ENCODE measurements at places on chromosomes 11 and 22. TPM values are rescaled to one million over a fixed set of nuclear protein-coding genes. Genes with fewer than 3 reads are reported as not detected.

GGTLC3 gene
- not detected for total RNA-seq

MAPK11 gene
- total RNA-seq = 29.0 TPM

APOC3 gene
- not detected for total RNA-seq

RDX gene
- 87.8 TPM for total RNA-seq

RANBP1 gene
- total RNA-seq = 233 TPM

OR5AK2 gene
- total RNA-seq = not detected

ARHGEF12 gene
- total RNA-seq = 27.2 TPM
